Lung (tissue), 17 donors: ENCODE measurements at places on chromosomes 3 and 15.
A peak's percentile ranks its signal among the peaks of the same experiment; 100 is the strongest.

DNA sequence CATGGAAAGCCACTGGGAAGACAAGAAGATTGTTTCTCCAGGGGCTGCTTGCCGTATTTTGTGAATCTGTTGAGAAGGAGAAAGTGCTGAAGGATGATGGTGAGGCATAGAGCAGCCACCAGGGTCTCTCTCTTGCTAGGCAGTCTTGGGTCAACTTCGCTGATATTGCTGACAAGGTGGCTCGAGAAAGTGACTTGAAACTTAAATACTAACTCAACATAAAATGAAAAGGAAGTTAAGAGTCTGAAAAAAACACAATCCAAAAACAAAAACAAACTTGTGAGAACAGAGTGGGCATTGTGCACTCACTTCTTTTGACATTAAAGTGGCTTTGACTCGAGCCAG, 90.1 kb downstream of the CHST2 start:
- DNase-seq, result no peak

DNA sequence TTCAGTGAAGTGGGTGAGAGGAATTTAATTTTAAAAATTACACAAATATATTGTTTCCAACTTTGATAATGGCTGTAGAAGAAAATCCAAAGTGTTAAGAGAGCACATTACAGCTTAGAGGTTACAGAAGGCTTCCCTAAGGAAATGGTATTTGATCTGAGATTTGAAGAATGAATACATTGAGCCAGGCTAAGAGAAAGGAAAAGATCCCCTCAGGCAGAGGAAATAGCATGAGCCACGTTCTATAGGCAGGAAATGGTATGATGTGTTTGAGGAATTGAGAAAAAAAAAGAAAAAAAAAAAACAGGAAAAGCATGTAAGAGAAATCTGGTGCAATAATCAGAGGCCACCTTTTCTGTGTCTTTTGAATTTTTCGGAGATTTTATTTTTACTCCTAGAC, 48.6 kb downstream of the UNC13C start:
- DNase-seq, result no peak

GRCh38 chr3:171446301-171446700, 13.9 kb downstream of the TNIK start:
- no peak for DNase-seq

GRCh38 chr3:9754678-9755077, 4.9 kb downstream of the OGG1 start:
- DNase-seq, result no peak

GRCh38 chr15:81792646-81793045, 253.2 kb downstream of the MEX3B start:
- no peak for DNase-seq

- DNase-seq, result no peak
Observed at GRCh38 chr3:101513419-101513986, 491 bp upstream of the SENP7 start.

GRCh38 chr15:41921167-41921566, 27.3 kb upstream of the SPTBN5 start:
- no peak for DNase-seq

DNA sequence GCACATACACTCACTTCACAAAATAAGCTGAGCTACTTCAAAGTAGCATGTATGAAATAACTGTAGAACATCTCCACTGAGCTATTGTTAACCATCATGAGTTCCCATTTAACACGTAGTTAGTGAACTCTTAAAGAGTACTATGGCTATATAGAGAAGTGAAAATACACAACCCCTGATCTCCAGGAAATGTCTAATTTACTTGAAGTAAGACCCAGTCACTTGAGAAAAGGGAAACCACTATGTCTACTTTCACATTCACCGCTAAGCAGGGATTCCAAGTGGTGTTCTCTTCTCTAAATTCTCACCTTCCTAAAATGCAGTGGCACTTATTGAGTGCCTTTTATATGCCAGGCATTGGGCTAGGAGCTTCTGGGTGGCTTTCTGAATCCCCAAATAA, 35.0 kb upstream of the COLQ start:
- DNase-seq, result peak; percentile 8

DNA sequence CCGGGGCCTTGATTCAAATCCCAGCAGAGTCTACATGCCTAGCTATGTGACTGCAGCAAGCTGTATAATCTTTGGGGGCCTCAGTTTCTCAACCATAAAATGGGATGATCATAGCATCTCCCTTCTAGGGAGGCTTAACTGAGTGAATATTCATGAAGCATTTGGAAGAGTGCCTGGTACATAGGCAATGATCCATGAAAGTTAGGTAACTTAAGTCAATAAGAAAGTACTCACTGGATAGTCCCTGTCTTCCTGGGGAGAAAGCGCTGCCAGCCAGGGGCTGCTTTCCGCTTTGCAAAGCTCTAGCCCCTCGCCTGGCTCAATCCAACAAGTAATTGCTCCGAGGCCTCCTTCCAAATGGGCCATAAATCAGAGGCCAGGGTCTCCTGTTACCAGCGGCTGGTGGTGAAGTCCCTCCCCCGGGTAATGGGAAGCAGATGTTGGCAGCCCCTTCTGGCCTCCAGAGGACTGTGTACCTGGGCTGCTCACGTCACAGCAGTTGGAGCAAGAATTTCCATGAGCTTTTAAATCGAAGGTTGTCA, 521.9 kb upstream of the PROK2 start:
- peak; percentile 46 for DNase-seq

DNA sequence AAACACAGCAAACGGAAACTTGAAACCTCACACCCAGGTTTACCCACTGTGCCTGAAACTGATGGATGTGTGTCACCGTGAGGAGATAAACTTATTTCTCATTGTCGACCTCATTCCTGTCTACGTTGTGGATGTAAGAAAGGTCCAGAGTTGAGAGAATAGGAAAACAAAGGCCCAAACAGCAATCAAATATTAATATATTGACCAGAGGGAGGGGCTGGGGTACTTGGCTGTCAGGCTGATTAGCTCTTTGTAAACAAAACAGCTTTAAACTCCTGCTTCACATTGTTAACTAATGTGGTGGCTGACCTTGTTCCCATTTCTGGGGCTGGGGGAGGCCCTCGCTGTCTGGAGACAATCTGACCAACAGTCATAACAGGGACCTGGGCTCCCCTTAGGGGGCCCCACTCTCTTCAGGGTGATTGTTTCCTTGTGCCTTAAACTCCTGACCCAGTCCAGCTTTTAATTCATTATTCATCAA, 937.6 kb downstream of the MCTP2 start:
- no peak for DNase-seq

DNA sequence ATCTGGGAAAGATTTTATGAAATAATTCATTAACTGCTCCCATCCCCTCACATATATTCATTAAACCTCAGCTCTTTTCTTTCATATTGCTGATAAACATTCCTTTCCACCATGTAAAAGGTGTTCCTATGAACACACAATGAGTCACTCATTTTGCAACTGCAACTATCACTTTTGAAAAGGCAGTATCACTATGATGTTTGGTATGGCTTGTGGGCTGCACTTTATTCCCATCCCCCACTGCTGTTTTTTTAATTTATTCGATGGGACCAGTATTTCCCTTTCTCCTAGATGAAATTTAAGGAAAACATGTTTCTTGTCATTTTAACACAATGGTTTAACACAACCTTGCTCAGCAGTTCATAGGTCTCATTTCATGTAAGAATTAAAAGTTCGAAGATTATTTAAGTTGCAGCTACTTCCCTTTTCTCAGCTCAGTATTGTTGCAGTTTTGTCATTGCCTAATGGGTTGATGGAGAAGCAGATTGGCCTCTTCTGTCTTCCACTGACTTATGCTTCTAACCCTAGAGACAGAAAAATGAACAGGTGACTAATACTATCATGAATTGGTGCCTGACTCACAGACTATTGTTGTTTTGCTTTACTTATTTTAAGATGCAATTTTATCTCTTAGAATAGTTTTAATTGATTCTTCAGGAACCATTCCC, 280.3 kb downstream of the ZPLD1 start:
- no peak for DNase-seq

- DNase-seq, result no peak
Observed at GRCh38 chr3:113212844-113213375, 1.6 kb downstream of the BOC start.

DNA sequence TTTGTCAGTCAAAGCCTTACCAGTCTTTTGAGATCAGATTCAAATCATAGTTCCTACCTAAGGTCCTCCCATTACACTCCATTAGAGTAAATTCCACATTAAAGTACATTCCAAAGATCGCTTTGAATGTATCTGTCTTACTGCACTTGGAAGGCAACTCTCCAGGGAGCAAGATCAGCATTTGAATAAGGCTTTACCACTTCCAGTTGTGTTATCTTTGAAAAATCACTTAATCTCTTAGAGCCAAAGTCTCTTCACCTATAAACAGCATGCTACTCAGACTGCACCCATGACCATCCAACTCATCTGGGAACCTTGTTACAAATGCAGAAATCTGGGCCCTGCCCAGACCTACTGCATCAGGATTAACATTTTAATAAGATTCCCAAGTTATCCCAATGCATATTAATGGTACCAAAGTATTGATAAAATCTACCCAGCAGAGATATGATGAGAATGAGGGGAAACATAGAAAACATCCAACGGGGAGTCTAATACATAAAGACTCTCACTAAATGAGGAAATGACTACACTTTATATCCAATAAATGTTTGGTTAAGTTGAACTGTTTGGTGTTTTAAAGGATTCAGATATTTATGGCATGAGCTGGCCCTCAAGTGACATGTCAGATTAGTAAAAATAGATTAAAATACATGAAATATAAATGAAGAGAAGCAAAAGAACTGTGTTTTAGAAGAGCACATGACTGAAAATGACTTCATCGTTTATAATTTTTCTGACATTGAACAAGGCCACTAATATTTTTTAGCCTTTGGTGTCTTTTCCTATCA, 75.9 kb downstream of the TNIK start:
- DNase-seq, result no peak

GRCh38 chr3:22245811-22246583, 495.0 kb upstream of the ZNF385D start:
- no peak for DNase-seq

DNA sequence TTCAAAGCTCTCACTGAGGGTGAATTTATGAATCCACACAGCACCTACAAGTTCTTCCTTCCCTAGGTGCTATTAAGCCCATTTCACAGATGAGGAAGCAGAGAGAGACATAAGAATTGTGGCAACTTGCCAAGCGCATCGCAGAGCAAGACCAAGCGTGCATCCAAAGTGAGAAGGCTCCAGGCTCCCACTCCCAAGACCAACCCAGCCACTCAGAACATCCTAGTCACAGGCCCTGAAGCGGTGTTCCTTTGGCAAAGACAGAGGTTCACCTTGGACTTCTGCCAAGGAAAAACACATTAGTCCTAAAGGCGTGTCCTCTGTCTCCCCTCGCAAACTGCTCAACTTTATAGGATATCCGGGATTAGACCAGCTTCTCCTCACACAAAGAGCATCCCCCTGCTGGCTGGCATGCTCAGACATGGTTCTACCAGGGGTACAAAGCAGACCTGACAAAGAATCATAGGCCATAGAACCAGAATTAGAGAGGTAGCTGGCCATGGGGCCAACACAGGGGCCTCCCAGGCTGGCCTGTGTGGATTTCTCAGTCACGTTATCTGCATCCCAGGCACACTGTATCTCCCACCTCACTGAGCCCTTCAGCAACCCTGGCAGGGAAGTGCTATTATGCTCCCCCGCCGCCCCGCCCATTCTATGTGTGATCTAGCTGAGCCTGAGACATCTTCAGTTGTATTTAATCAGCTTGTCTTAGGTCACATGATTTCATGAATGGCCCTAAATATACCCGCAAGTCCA, 160.2 kb downstream of the FOXP1 start:
- peak; percentile 60 for DNase-seq

DNA sequence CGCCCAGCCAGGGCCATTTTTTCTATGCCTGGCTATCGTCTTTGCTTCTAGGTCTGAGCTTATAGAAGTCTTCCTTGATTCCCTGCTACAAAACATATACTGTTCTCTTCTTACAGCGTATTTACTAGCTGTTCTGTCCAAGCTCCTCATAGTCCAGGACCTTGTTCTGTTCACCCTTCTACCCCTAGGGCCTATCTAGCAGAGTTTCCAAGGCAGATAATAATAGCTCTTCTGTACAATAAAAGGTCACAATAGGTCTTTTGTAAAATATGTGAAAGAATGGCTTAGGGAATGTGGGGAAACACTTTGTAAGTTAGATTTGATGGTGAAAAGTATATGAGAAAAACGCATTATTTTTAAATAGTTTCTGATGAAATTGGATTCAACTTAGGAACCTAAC, 158.2 kb downstream of the P3H2 start:
- no peak for DNase-seq

- DNase-seq, result no peak
Observed at GRCh38 chr3:81753416-81754027, 7.9 kb downstream of the GBE1 start.

- DNase-seq, result no peak
Observed at GRCh38 chr3:136671921-136672320, 80.3 kb downstream of the STAG1 start.

DNA sequence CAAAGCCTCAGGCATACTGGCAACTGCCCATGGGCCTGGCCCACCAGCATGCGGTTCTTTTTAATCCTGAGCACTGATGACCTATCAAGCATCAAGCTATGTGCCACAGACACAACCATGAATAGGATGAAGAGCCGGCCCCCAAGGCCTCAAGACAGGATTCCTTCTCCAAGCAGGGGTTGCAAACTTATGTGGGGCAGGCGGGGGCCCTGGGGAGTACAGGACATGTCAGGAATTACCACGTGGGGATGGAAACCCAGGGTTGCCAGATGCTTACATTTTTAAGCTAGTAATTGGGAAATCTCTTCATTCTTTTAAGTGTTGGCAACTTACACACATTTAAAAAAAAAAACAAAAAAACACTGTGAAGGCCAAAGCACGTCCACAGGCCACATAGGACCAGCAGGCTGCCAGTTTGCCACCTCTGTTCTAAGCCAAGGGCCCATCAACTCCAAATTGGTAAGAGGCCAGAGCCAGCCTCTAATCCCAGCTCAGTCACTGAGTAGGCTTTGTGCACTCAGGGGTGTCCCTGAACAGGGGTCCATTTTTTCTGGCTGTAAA, 32.8 kb downstream of the BDH1 start:
- DNase-seq, result peak; percentile 39

- no peak for DNase-seq
Observed at GRCh38 chr15:62938825-62939224, 103.7 kb upstream of the TPM1 start.

DNA sequence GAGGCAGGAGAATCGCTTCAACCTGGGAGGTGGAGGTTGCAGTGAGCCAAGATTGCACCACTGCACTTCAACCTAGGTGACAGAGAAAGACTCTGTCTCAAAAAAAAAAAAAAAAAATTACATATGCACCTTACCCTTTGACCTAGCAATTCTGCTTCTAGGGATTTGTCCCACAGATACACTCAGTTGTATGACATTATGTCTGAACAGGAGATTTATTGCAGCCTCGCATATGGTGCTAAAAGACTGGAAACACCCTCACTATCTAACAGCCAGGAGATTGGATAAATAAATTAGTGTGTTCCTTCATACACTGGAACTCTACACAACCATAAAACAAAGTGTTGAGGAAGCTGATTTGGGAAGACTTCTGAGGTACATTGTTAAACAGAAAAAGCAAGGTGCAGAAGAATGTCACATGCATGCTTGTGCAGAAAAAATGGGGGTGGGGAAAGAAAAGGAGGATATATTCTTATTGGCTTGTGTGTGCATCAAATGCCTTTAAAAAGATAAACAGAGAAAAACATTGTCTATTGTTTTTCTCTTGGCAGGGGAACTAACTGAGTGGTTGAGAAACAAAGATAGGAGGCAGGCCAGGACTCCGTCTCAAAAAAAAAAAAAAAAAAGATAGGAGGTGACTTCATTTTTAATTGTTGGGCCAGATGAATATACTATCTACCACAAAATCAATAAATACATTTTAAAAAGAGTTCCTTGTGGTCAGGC, 30.9 kb downstream of the PPCDC start:
- peak; percentile 34 for DNase-seq

- no peak for DNase-seq
Observed at GRCh38 chr3:21779909-21780308, 28.9 kb upstream of the ZNF385D start.

- no peak for DNase-seq
Observed at GRCh38 chr3:170953229-170953628, 44.8 kb upstream of the EIF5A2 start.
